HFFc6 (cell line): ENCODE measurements at places on chromosomes 4 and X. TPM values are rescaled to one million over a fixed set of nuclear protein-coding genes. Genes with fewer than 3 reads are reported as not detected.

Gene CXorf49
- total RNA-seq, result not detected in 3 replicates

Gene ZNF630
- total RNA-seq, result 0.46 TPM in 1 of 2 replicates, not detected in the other

Gene ARR3
- not detected in 3 replicates for total RNA-seq

Gene ZNF711
- 0.07 TPM in 1 of 3 replicates, not detected in the others for total RNA-seq

Gene SMR3B
- total RNA-seq, result not detected in 3 replicates

Gene RPA4
- 0.14 to 0.27 TPM (median 0.15 TPM) in 3 replicates for total RNA-seq

Gene CCNB3
- 0.08 to 0.23 TPM (median 0.19 TPM) in 3 replicates for total RNA-seq
